ENCODE measurements at places on chromosomes 5 and 9. TPM values are rescaled to one million over a fixed set of nuclear protein-coding genes. Genes with fewer than 3 reads are reported as not detected.

The QRFP gene
- total RNA-seq: not detected

The PRR16 gene
- 21.3 TPM for total RNA-seq

The ADGRD2 gene
- not detected for total RNA-seq

The CCDC192 gene
- total RNA-seq: not detected

The RNF208 gene
- total RNA-seq: not detected

The ISL1 gene
- total RNA-seq: not detected

The PCDHGA4 gene
- total RNA-seq: 3.5 TPM

The C9orf50 gene
- not detected for total RNA-seq

The NUTM2F gene
- total RNA-seq: not detected

The ANXA6 gene
- total RNA-seq: 345 TPM

The TAF1L gene
- total RNA-seq: not detected

The SPINK6 gene
- total RNA-seq: not detected

The SH3TC2 gene
- 1.2 TPM for total RNA-seq

The NEUROG1 gene
- total RNA-seq: not detected

The SPATA31E1 gene
- 0.59 TPM for total RNA-seq

The LTC4S gene
- total RNA-seq: not detected

The PCDHB12 gene
- total RNA-seq: not detected

The LCN9 gene
- not detected for total RNA-seq

The F2RL2 gene
- 0.78 TPM for total RNA-seq

The SPDL1 gene
- total RNA-seq: 20.9 TPM

The SPATA31D4 gene
- total RNA-seq: not detected

The PCDHGA12 gene
- total RNA-seq: 19.2 TPM

The NDUFAF2 gene
- 38.2 TPM for total RNA-seq

The TEX48 gene
- not detected for total RNA-seq

The LOX gene
- 26.4 TPM for total RNA-seq

The GPR150 gene
- total RNA-seq: 0.20 TPM

The GABBR2 gene
- total RNA-seq: under 0.01 TPM

The CXCL14 gene
- under 0.01 TPM for total RNA-seq

Measured in subcutaneous preadipocyte (primary cell).